Activated effector memory CD4-positive, alpha-beta T cell treated with Interleukin-2 at 50 U/mL for 16 hours (primary cell): ENCODE measurements at places on chromosomes 2 and 18.

DNA sequence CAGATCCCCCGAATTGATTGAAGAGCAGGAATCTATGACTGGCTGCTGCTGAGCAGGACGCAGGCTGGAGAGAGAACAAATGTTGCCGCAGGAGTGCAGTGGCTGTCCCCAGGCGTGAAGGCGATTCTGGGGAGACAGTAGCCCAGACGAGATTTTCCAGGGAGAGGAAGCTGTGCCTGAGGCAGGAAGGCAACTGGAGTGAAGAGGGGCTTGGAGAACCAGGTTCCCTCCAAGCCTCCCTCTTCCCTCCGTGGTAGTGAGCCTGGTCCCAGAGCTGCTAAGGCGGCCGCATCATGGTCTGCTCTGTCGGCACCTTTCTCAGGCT lies 1.3 kb upstream of the NPPC start:
- no peak for DNase-seq

- DNase-seq, result no peak
Observed at GRCh38 chr2:48264627-48265026, 265.3 kb upstream of the STON1 start.

- DNase-seq, result no peak
Observed at GRCh38 chr2:127158614-127159290, 51.8 kb upstream of the BIN1 start.

- no peak for DNase-seq
Observed at GRCh38 chr2:1742681-1743395, 1.5 kb downstream of the PXDN start.

- DNase-seq, result no peak
Observed at GRCh38 chr18:30016179-30016578, 1026.4 kb downstream of the DSC3 start.

DNA sequence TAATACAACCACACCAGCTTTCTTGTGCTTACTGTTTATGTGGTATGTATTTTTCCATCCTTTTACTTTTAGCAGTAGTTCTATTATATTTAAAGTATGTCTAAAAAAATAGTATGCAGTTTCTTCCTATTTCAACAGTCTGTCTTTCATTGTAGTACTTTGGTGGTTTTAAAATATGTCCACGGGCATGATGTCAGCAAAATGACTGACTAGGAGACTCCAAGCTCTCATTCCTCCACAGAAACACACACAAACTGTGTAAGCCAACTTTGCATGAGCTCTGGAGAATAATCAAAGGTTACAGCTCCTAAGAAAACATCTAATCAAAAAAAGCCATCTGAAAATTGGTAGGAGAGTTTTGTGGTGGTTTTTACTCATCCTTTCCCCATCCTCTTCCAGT lies 56.1 kb downstream of the TEX51 start:
- no peak for DNase-seq

DNA sequence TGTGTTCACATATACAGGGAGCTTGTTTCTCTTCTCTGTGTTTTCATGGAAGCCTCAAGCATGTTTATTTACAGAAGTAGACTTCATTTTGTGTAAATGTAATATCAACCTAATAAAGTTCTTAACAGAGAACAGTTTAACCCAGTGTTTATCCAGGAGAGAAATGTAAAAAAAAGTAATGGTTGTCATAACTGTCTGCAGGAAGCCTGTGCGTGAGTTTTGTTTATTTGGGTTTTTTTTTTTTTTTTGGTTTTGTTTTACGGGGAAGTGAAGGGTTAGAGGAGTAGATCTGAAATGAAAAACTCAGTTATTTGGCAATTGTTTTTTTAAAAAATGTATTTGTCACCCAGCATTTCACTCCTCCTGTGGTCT lies 124.7 kb downstream of the RAPGEF4 start:
- no peak for DNase-seq

GRCh38 chr2:169184074-169184473 lies 114.7 kb downstream of the DHRS9 start:
- DNase-seq, result no peak
